Stimulated activated CD4-positive, alpha-beta T cell treated with anti-CD3 and anti-CD28 coated beads, Interleukin-15, amount 100 ng/mL, for 1 hour (primary cell): ENCODE measurements at places on chromosomes 16 and 17.

GRCh38 chr17:77750427-77751043, 208.0 kb upstream of the TNRC6C start:
- DNase-seq, result no peak

DNA sequence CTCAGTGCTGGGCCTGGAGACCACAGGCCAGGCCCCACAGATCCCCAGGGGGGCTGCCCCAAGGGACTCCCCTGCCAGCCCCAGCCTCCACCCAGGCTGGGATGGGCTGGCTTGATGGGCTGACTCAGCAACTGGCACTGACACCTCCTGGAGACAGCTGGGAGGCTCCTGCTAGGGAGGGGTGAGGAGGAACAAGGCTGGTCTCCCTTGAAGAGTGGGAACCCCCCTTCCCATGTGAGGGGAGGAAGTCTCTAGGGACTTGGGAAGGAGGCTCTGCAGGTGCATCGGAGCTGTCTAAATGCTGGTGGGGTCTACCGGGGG, 10.4 kb downstream of the NHERF1 start:
- DNase-seq, result no peak

DNA sequence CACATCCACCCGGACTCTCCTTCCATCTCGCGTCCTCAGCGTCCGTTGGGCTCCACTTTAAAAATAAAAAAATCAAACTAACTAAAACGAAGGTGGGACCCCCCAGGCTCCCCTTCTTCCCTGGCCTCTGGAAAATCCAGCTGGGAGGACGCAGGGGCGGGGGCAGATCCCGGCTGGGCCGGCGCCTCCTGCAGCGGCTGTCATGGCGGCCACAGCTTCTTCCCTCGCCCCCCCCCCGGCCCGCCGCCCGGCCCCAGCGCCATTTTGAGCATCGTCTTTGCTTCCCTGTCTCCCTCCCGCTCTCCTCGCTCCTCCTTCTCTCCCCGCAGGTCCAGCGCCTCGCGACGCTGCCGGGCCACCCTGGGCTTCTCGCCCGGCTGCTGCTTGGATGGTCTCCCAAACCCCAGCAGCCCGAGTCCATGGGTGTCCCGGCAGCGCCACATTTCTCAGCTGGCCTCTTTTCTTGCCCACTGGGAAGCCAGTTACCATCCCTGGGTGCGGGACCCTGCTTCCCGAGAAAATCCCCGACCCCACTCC, 3.3 kb downstream of the HOXB2 start:
- DNase-seq, result peak; percentile 23

- no peak for DNase-seq
Observed at GRCh38 chr16:50946098-50946497, 204.2 kb downstream of the CYLD start.
